Kidney (tissue), 22 donors: ENCODE measurements at places on chromosomes 7 and 10.

- H3K27me3 ChIP-seq: no peaks in the 10 kb centered on the region
- peak; percentile 68 for DNase-seq
- H3K36me3 ChIP-seq: no peaks in the 10 kb centered on the region
- H3K4me1 ChIP-seq: peaks cover 6% of the 10 kb centered on the region
- no peak overlapping the region for H3K4me3 ChIP-seq
These were observed 44.4 kb upstream of the ELN start for GRCh38 chr7:73983437-73984164.

GRCh38 chr7:114243646-114244045, 171.0 kb upstream of the FOXP2 start:
- H3K27ac ChIP-seq: no peak overlapping the region
- H3K4me1 ChIP-seq: no peaks in the 10 kb centered on the region
- H3K27me3 ChIP-seq: no peaks in the 10 kb centered on the region
- no peak overlapping the region for H3K4me3 ChIP-seq
- no peak for DNase-seq

DNA sequence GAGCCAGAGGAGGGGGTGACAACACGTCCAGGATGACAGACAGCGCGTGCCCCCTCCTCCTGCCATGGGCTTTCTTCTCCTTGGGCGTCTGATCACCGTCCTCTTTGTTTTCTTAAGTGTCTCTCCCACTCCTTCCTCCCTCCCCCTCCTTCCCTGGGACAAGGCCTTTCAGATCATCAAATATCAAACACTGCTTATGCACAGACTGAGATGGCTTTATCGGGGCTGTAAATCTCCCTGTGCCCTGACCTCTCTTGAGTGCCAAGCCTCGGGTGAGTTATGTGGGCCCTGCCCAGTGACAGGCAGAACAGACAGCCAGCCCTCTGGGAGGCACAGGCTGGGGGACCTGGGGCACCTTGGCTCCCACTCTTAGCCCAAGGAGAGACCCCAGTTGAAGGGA, 116.4 kb downstream of the C10orf105 start:
- no peaks in the 10 kb centered on the region for H3K36me3 ChIP-seq
- DNase-seq: peak; percentile 61
- H3K27me3 ChIP-seq: no peaks in the 10 kb centered on the region
- H3K4me1 ChIP-seq: no peaks in the 10 kb centered on the region

DNA sequence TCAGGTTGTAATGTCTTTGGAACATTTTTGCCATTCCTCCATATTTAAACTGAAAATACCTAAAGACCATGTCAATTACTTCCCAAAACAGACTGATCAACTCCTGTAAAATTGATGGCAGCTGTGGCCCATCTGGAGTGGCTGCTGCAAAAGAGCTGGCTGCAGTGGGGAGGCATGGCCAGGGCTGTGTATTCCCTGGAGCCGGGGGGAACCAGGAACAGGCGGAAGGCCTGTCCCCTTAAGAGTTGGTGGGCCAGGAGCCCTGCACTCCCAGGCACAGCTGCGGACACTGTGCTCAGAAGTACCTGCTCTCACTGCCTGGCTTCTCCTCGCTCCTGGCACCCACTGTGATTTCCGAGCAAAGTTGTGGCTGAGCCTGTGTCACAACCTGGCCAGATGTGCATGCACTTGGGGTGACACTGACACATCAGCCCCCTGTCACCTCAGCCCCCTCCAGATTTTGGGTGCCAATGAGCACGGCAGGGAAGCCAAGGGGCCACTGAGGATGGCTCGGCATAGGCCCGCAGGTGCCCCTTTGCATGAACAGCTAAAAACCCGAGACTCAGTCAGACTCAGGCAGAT, 116.1 kb downstream of the DGKB start:
- H3K36me3 ChIP-seq: no peaks in the 10 kb centered on the region
- no peaks in the 10 kb centered on the region for H3K4me1 ChIP-seq
- H3K4me3 ChIP-seq: no peak overlapping the region
- no peaks in the 10 kb centered on the region for H3K27me3 ChIP-seq
- no peak for DNase-seq

DNA sequence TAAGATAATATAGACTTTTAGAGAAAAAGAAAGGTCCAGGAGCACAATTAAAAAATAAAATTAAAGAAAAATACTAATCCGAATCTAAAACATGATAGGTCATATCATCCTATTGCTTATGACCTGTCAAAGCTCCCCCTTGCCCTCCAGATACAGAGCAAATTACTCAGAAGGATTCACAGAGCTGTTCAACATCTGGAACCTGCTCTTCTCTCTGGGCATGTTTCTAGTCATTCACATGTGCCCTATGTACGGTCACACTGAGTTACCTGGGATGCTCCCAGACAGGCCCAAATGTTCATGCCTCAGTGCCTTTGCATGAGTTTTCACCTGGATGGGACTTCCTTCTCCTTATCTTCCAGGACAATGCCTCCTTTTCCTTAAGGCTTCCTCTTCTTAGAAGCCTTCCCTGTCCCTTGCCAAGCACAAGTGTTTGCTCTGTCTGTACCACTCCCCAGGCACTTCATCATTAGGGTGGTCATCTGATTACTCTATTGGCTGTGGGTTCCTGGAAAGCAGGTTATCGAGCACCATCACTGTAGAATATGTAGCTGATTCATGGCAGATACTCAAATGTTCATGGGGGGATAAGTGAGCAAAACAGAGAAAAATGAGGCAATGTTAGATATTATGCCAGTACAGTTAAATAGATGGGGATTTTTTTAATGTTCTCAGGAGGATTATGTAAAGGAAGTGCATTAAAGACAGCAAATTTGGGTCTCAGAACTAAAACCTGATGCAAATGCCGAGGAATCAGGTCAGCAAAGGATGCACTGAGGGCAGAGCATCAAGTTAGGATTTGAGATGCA, 12.0 kb upstream of the AOAH start:
- no peak for DNase-seq
- no peak overlapping the region for H3K4me3 ChIP-seq
- H3K36me3 ChIP-seq: no peaks in the 10 kb centered on the region
- no peaks in the 10 kb centered on the region for H3K27me3 ChIP-seq
- H3K27ac ChIP-seq: no peak overlapping the region

DNA sequence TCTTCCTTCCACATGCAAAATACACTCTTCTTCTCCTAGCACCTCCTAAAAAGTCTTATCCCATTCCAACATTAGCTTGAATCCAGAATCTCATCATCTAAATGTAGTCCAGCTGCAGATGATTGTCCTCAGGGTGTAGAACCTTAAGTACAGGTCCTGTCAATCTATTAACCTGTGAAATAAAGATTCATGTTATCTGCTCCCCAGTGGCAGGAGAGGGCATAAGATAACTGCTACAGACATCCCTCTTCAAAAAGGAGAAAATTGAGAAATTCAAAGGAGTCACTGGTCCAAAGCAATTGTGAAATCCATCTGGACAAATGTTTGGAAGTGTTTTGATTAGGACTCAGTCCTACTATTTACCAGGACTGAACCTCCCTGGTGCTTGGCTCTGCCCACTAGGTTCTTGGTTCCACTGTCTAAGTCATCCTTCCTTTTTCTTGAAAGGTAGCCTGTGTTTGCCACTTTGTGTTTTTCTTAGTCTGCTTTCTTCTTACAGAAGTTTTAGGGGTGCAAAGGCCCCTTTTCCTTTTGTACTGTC, 96.2 kb downstream of the ADD3 start:
- H3K27ac ChIP-seq: no peak overlapping the region
- DNase-seq: no peak
- no peak overlapping the region for H3K4me3 ChIP-seq
- no peaks in the 10 kb centered on the region for H3K36me3 ChIP-seq
